H7 (cell line): ENCODE measurements at places on chromosomes 2 and 18.

GRCh38 chr2:207987025-207987716 is 38.2 kb downstream of the PLEKHM3 start:
- DNase-seq, result no peak

GRCh38 chr2:238423561-238424312 is 3.0 kb upstream of the ASB1 start:
- no peak for DNase-seq

DNA sequence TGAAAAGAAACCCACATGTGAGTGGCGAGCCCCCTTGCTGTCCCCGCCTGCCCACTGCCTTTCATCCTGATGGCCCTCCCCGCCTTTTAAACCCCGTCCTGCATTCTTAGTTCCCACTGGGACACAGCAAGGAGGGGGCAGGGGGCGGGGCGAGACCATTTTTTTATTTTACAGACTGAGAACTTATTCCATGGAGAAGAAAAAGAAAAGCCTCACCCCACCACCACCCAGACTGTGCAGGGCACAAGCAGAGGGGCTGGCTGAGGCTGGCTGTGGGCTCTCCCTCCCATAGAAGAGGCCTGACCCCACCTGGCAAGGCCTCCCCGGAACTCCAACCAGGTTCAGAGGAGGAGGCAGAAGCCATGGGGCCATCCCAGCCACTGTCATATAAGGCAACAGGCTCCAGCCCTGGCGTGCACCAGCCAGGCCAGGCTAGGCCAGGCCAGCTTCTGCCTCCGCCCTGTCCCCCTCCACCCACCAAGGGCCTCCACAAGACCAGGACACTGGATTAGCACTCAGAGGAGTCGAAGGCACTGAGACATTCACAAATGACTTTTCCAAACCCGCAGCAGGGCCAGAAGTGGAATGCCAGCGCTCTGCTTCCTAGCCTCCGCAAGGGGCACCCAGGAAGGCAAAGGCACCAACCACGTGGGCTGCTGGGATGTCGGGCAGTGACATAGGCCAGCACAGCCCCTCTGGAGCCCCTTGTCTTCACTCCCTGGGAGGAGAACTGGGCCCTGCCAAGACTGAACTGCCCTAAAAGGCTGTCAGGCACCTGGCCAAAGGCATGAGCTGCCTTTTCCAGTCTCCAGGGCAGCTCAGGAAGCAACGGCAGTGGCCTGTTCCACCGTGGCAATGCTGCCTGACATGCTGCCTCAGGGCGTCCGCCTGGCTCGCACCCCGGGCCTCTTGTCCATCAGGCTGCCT is 37.5 kb upstream of the SEMA4C start:
- peak; percentile 94 for DNase-seq

DNA sequence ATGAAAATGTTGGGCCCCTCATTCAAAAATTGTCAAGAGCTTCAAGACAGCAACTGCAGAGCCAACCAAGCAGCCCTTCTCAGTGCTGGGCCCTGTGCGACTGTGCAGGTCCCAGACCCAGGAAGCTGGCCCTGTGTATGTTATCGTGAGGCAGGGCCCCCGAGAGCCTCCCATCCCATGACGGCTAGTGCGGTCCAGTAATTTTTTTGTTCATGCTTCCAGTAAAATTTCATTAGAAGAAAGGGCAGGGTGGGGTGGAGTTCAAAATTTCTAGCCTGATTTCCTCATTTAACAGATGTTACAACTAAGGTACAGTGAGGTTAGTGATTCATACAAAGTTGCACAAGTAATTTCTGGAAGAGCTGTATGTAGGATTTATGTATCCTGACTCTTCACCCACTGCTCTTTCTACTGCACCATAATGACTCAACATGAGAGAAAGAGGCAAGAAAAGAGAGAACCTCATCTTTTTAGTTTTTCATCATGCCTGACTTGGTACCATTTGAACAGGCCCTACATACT is 105.5 kb downstream of the ZEB2 start:
- DNase-seq, result no peak

DNA sequence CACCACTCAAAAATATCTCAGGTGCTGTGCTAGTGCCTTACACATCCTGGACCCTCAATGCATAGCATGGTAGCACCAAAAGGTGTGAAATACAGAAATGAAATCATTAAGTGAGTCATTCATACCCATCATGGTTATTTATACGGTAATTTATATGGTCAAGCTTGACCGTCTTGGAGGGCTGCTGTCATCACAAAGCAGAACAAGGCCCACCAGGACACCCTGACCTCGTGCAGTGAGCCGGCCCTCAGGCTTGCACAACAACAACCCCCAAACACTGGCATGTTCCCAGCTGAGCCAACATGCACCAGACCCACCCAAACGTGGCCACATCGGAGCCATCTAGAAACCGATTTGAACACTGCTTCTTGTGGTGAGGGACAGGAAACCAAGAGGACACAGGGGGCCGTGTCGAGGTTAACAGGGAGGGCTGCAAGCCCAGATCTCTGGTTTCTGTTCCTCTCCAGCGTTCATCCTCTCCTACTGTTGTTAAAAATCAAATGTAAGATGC is 378.5 kb upstream of the ID2 start:
- DNase-seq, result no peak

DNA sequence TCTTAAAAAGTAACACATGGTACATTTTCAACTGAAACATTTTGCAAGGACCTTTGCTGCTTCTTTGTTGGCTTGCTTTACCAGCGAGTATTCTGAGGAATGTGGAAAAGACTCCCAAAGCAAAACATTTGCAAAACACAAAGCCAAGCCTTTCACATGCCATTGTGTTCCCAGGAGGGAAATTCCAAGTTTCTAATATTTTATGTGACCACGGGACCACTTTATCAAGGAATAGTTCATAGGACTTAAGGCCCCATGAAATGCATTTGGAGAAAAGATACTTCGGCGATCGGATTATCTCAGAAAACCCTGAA is 26.2 kb downstream of the CYP27C1 start:
- peak; percentile 48 for DNase-seq

DNA sequence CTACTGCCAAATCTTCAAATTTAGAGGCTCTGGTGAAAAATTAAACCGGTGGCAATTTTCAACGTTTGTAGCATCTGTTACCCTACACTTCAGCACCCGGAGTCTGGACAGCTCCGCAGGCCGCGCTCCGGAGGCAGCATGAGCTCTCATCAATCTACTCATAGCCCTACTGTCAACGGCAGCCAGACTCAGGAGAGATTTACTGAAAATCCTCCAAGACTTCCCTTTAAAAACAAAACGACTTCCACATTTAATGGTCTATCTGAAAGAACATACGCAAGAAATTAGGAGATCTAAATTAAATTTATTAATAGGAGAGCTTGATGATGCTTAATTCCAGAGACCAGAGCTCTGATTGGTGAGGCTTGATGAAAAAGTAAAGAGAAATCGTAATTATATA is 970 bp upstream of the ADCYAP1 start:
- peak; percentile 79 for DNase-seq

DNA sequence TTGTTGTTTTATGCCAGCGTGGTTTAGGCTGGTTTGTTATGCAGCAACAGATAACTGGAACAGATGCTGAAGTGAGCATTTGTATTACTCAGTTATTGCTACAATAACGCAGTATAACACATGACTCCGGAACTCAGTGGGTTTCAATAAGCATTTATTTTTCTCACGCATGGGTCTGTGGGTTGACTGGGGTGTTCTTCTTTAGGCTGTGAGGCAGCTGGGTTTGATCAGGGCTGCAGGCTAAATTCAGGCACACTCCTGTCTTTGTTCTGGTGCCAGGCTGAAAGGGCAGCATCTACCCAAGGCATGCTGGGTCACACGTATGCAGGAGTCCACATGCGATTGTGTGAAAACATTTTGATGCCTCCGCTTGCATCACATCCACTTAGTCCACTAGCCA is 3.8 kb upstream of the SLC1A4 start:
- DNase-seq, result no peak

- DNase-seq, result no peak
These were observed 46.5 kb downstream of the UNC50 start for GRCh38 chr2:98654699-98655495.

- DNase-seq, result peak; percentile 88
These were observed 48.9 kb downstream of the TGIF1 start for GRCh38 chr18:3498698-3499471.

DNA sequence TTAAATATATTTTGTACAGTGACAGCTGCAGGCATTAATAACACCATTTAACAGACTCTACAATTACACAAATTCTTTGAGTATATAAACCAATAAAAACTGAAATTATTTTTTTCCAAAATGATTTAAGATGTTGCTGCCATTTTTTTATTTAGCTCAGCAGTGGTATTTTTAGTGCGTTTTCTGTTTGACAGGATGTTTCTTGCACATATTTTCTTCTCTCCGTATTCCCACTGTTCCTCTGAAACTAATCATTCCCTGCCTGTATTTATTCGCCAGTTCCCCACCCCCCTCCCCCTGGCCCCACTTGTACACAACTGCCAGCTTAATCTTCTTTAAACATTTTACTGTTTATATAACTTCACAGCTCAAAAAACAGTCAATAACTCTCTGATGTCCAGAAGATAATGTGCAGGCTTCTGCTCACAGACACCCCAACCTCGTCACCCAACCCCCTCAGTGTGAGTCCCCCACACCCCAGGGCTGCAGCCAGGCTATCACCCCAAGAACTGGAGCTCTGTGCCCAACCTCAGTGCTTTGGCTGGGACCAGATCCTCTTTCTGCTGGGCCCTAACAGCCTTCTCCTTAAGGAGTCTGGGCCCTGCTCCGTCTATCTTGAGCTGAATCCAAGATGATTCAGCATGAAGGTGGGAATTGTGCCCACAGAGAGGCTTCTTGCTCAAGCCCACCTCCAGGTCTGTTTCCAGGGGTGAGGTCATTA is 41.6 kb upstream of the MAP4K4 start:
- DNase-seq, result no peak

GRCh38 chr2:77552956-77553355 is 30.8 kb upstream of the LRRTM4 start:
- no peak for DNase-seq

GRCh38 chr18:35267161-35267651 is 22.8 kb downstream of the ZSCAN30 start:
- peak; percentile 45 for DNase-seq

DNA sequence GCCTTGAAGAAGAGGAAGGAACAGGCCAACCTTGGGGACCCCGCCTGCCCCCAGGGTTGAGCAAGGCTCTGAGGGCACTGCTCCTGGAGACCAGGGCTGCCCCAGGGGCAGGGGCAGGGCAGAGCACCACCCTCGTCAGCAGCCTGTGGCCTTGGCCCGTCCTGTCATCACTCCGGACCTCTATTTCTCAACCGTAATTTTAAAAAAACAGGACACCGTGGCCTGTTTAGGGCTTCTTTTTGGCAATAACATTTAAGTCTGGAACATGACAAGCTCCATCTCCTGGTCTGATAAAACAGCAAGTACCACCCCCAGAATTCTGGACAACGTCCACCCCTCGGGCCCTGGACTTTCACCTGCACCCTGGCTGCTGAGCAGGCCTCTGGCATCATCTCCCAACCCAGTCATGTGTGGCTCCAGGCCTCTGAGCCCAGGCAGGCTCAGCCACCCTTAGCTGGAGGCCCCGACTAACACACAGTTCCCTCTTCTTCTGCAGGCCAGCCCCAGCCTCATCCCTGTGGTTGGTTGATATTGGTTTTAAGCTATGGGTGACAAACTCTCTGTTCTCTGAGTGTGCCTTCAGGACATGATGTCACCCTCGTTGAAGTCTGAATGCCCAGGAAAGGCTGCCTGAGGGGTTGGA is 22.6 kb upstream of the ID2 start:
- DNase-seq, result no peak

- peak; percentile 78 for DNase-seq
These were observed 10.9 kb upstream of the CDH20 start for GRCh38 chr18:61322265-61322873.

DNA sequence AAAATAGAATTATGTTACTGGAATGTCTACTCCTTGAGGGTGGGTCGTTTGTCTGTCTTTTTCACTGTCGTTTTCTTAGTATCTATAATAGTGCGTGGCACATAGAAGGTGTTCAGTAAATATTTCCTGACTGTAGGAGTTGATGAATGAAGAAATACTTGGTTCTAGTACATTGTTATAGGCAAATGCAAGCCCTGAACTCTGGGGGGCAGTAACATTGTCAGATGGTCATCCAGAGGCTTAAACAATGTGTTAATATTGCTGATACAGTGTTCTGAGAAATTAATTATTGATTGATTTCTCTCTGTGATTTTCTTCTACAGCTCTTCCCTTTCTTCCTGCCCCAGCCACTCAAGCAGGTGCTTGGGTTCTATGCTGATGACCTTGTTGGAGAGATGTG is 24.4 kb upstream of the THOC1 start:
- DNase-seq, result no peak

DNA sequence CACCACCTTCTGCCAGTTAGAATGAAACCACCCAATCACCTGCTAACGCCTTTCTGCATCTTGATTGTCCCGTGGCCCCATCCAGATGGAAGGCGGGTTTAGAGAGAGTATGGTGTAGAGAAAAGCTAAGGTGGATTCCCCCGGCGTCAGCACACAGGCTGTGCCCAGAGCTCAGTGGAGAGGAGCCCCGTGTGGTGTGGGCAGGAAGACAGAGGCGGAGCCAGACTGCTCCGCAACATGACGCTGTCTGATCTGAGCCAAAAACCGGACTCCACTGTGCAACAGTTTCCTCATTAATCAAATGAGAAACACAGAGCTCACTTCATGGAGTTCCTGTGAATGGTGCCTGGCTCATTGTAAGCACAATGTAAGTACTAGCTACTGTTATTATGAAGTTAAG is 448.1 kb upstream of the SMIM21 start:
- DNase-seq, result no peak

GRCh38 chr2:159497847-159498246 is 118.5 kb downstream of the BAZ2B start:
- no peak for DNase-seq

DNA sequence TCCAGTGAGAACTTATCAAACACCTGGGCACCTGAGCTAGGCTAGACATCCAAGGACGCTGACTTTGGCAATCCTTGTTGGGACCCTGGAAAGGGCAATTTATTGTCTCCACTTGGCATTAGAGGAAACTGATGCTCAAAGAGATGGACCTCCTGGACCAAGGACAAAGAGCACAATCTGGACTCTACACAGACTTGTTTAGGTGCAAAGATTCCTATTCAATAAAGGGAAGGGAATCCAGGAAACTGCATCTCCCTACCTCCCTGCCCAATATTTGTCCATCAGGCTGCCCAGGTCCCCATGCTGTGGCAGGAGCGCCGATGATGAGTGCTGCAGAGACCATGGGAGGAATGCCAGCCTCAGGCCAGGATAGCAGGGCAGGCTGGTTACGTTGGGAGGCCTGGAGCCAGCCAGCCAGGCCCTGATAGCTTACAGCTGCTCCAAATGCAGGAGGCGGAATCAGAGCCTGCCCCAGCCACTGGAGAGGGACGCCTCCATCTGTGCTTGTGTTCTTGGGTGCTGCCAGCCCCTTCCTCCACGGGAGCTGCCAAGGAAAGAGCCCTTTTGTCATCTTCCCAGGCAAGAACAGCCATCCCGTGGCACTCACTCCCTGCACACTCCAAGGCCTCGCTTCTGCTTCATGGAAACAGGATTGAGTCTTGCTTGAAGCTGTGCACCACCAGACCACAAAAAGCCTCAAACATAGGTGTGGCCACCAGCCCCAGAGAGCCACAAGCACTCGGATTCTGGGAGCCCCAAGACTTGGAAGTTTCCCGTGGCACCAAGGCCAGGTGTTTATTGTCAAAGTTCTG is 60.0 kb downstream of the HS1BP3 start:
- no peak for DNase-seq

- no peak for DNase-seq
These were observed 33.5 kb downstream of the CIB4 start for GRCh38 chr2:26607698-26608097.

GRCh38 chr2:153221087-153221486 is 257.5 kb downstream of the RPRM start:
- no peak for DNase-seq
